ENCODE measurements at places on chromosomes 2 and 18.
A peak's percentile ranks its signal among the peaks of the same experiment; 100 is the strongest.

- no peak for DNase-seq
Measured at GRCh38 chr2:160694631-160695030, 201.0 kb upstream of the RBMS1 start.

- no peak for DNase-seq
Measured at GRCh38 chr2:29628862-29629261, 292.5 kb downstream of the ALK start.

- DNase-seq, result no peak
Measured at GRCh38 chr2:20186078-20186854, 38.7 kb downstream of the SDC1 start.

DNA sequence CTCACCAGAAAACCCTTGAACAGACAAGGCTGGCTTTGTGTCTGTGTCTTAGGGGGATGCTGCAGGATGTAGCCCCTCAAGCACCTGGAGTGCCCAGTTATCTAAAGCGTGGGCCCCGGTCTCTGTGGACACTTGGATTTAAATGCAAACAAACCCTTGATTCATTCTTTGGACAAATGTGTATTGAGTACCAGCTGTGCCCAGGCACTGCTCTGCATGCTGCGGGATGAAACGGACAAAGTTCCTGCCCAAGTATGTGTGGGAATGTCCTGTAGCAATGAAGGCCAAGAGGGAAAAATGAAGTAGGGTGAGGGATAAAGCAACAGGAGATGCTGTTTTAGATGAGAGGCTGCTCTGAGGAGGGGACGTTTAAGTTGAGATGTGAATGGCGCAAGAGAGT, 53.9 kb downstream of the BOLA3 start:
- DNase-seq, result no peak

DNA sequence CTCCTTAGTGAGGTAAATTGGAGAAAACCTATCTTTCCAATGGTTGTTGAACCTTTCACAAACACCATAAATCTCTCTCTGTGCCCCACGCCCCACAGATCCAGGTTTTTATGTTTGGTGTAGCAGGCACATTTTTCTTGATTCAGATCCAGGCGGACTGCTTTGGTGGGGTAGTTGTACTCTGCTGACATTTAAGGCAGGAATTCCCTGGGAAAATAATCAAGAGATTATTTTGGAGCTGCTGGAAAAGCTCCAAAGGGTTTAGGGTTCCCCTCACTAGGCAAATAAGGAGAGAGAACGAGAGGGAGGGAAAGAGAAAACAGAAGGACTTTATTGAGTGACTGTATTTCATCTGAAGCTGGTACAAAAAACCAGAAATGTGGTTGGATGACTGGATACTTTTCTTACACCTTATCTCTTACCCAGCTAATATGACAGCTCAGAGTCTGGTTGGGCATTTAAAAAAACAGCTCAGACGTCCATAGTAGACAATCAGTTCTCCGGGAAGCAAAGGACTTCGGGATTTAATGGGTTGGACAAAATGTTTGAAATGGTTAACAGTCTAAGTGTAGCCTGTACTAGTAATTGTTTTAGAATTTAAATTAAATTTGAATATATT, 3.6 kb upstream of the AQP4 start:
- no peak for DNase-seq

GRCh38 chr18:78632111-78632541, 347.5 kb upstream of the SALL3 start:
- DNase-seq, result no peak

GRCh38 chr2:189249171-189249570, 69.6 kb upstream of the COL5A2 start:
- DNase-seq, result no peak

DNA sequence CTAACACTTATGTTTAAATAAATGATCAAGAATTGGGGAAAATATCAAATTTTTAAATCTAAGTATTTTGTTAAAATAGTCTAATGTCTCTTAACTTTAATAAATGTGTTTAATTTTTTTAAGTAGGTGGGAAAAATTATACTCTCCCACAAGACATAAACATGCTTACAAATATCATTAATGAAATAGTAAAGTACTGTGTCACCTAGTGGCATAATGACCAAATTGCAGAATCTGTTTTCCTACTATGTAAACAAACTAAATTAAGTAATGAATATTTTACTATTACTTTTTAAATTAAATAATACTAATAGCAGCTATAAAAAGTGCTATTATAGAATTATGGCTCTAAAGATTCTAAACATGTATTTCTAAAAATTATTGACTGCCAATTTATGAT, 52.0 kb upstream of the CHAC2 start:
- no peak for DNase-seq

DNA sequence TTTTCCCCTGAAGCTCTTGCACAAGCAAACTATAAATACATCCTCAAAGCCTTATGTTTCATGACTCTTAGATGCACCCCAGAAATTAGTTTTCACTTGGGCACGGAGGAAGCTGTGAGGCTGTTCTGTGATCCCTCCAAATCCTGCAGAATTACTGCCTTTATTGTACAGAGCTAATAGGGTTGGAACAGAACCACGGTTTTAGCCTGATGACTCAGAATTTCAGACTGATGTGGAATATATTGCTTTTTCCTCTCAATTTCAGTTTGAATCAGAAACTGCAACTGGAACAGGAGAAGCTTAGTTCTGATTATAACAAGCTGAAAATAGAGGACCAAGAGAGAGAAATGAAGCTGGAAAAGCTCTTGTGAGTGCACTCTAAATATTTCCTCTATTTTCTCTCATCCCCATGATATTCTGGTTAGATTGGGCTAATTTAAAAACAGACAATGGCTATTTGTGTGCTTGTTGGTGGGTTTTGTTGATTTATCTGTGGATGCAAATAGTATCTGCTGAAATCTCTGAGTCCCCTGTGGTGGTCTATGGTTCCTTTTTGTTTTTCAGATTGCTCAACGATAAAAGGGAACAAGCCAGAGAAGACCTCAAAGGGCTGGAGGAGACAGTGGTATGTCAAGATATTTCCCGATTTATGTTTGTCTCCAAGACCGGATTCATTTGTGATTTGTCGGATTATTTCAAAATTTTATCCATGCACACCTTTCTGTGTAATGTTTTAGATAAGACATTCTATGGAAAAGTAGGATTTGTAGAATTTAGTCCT, 38.2 kb upstream of the LYPD6B start:
- DNase-seq, result no peak

- no peak for DNase-seq
Measured at GRCh38 chr2:233002829-233003657, 10.0 kb downstream of the NGEF start.

GRCh38 chr2:1593371-1594122, 150.8 kb downstream of the PXDN start:
- no peak for DNase-seq

DNA sequence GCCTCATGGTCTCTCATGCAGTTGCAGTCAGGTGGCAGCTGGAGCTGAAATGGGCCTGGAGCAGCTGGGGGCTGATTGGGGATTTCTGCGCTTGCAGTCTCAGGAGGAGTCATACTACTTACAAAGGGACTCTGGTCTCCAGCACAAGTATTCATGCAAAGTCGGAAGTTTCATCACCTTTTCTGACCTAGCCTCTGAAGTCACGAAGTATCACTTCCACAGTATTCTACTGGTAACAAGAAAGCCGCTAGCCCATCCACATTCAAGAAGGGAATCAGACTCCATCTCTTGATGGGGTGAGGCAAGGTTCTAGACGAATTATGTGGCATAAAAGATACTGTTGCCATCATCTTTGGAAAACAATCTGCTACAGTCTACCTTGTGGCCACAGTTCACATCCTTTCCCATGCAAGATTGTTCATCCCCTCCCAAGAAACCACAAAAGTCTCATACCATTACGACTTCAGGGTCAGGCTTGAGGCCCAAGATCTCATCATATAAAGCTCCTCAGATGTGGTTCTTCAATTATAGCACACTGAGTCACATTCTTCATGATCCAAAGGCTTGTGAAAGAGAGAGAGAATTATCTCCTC, 95.3 kb downstream of the SMC6 start:
- no peak for DNase-seq

DNA sequence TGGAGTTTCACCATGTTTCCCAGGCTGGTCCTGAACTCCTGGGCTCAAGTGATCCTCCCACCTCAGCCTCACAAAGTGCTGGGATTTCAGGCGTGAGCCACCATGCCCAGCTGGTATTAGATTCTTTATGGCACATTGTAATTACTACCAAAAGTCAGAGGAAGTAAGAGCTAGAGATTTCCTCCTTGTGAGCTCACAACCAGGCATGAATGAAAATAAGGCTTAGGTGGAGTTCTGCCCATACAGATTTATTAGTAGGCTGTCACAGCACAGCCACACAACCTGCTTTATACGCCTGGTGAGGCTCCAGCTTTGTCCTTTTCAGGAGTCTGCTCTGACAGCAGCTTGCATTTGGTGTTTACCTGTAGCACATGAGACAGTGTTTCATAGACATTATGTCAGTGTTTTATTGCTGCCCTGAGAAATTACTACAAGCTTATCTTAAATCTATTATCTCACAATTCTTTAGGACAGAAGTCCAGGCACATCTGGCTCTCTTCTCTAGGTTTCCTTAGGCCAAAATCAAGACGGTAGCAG, 156.6 kb downstream of the TANC1 start:
- DNase-seq, result no peak

- peak; percentile 86 for DNase-seq
Measured at GRCh38 chr2:174593574-174594203, 3.9 kb downstream of the WIPF1 start.

DNA sequence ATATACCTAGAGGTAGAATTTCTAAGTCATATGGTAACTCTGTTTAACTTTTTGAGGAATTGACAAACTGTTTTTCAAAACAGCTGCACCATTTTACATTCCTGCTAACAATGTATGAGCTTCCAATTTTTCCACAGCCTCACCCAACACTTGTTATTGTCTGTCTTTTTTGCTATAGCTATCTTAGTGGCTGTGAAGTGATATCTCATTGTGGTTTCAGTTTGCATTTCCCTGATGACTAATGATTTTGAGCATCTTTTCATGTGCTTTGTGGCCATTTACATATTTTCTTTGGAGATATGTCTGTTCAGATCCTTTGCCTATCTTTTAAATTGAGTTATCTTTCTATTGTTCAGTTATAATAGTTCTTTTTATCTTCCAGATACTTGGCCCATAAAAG, 273.8 kb downstream of the AGPS start:
- DNase-seq, result no peak

DNA sequence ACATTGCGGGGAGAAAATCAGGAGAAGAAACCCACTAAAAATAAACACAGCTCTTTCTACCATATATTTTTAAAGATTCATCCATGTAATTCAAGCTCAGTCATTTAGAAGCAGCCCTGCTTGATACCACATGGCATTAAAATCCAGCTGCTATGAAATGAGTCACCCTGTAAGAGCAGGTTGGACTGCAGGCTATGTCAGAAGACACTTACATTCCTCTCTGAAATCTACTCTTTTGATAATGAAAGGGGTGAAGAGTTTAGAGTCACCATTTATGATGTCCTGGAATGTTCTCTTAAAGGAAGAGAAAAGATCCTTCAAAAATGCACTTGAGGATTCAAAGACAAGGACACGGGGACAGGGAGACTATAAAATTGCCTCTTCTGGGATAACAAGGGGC, 100.6 kb upstream of the APCDD1 start:
- DNase-seq, result no peak

DNA sequence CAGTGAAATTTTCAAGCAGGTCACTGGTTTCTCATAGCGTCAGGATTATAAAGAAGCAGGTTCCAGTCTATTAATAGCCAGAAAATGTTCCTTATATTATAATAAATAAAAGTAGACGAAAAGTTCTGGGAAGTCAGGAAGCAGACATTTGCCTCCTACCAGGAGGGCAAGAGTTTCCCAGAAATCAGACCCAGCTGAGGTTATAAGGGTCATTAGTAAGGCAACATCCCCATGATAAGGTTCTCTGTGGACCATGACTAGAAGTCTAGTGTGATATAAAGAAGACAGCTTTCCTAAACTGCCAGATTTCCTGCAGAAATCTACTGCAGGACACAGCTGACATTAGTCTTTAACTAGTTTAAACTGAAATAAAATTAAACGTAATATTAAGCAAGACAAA, 210.1 kb upstream of the STK17B start:
- DNase-seq, result no peak

DNA sequence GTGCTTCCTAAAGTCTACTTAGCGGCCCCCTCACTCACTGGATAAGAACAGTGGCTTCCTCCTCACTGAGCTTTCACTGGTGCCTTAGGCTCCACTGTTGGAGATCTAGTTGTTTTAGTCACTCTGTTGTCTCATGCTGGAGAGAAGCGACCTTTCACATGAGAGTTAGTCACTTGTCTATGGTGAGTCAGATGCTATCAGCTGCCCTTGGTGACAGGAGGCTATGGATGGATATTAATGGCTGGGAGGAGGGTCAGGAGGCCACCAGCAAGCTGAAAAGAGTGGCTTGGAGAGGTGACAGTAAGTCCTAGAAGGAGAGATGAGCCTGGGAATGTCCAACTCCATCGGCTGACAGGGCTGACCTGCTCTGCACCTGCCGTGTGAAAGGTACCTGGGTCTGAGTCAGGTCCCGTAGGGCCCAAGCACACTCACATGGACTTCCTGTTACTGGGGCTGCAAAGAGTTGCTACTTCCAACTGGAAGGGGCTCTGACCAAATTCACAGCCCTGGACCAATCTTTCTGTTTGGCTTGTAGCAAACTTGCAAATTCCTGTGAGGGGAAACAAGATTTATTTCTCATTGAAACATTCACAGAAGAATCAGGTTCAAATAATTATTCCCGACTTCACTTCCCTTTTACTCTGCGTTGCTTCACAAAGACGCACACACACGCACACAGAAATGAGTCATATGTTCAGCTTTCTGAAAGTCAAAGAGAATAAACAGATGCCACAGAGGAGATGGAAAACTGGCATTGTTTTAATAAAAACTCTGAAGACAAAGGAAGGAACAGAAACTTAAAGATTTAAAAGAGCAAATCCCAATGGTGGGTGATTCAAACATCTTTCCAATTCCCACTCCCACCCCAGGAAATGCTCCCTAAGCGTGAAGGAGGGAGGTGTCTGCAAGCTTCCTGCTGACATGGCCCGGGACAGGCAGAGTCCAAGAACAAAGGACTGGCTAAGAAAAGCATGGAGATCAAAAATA, 203.5 kb upstream of the TWIST2 start:
- no peak for DNase-seq

DNA sequence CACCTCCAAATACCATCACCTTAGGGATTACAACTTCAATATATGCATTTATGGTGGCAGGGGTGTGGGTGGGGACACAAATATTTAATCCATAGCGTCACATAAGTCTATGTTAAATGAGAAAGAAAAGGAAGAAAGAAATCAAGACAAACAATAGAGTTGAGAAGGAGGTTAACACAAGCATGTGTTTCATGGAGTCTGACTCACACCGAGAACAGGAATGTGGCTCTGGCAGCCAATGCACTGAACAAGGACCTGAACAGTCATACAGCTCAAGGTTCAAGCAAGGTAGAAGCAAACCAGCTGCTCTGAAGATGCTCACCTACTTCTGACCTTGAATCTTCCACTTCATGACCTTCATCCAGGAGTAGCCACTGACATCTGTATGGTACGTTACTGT, 36.2 kb upstream of the LPIN1 start:
- DNase-seq, result no peak

DNA sequence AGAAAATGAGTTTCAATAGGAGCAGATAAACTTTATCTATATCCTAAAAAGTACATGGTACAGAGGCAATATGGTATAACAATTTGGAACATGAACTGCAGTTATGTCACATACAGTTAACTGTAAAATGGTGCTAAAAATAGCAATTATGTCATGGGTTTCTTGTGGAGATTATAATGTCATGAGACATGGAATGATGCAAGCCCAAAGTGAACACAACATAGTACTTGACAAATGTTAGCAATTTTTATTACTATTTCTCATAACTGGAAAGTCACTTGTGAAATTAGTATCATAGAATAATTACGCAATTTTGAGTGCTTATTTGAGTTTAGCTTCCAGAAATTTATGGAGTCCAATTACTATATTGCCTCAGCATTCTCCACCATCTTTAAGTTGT, 1263.4 kb downstream of the DSC3 start:
- no peak for DNase-seq
